ENCODE measurements at places on chromosomes 4 and X. TPM values are rescaled to one million over a fixed set of nuclear protein-coding genes. Genes with fewer than 3 reads are reported as not detected.
A peak's percentile ranks its signal among the peaks of the same experiment; 100 is the strongest.

Gene YIPF7
- total RNA-seq, result not detected

Gene SPP1
- 16.0 TPM for total RNA-seq

Gene INTU
- 10.9 TPM for total RNA-seq

DNA sequence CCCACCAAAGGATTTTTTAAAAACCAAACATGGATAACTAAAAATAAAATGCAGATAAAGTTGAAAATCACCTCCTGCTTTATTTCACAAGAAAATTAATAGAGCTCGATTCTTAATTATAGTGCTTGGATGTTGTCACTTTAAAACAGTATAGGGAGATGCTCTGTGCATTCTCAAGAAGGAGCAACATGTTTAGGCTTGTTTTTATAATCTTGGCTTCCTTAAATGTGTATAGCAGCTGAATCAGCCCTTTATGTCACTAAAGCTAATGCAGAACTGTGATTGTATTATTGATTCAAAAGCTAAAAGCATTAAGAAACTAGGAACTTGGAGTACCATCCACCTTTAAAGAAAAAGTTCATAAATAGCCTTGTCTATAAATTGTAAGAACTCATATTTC lies 12.9 kb downstream of the UTP3 start:
- H3K36me3 ChIP-seq, result no peaks in the 10 kb centered on the region
- no peak for DNase-seq
- H3K4me3 ChIP-seq, result no peak overlapping the region
- peaks cover 17% of the 10 kb centered on the region for H3K4me1 ChIP-seq
- H3K27me3 ChIP-seq, result no peaks in the 10 kb centered on the region
- no peak overlapping the region for H3K27ac ChIP-seq

DNA sequence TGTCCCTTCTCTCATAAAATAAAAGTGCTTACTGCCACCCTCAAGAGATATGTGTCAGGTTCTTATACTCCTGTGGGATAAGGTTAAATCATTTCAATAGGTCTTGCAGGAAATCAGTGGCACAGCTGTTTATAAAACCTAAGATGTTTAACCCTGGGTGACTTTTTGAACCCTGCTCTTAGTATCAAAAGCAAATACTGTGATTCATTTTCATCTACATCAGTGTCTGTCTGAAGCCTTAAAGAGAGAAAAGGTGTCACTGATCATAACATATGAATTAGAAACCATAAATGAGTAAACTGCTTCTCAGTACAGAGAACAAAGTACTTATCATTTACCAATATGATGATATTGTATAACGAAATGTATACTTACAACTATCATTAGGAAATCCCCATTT lies 59.0 kb downstream of the CCSER1 start:
- no peak for DNase-seq
- no peak overlapping the region for H3K27ac ChIP-seq
- no peak overlapping the region for H3K4me3 ChIP-seq
- peaks cover 4% of the 10 kb centered on the region for H3K27me3 ChIP-seq

DNA sequence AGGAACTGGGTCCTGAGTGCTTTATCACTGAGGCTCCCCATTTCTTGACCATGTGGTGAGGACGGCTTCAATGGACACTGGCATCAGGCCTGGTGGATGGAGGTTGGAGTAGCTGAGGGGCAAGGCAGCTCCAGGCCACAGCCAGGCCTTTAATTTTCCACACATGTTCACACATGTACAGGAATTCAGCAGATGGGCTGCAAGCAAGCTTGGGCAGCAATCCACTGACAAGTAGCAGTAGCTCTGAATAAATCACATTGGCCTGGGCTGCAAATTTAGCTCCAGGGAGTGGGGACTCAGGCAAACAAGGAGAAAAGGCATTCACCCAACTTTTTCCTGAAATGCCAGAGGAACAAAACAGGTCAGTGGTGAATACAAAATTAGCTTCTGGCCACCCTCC lies 107.8 kb upstream of the SCML1 start:
- peaks cover 49% of the 10 kb centered on the region for H3K4me1 ChIP-seq
- no peaks in the 10 kb centered on the region for H3K36me3 ChIP-seq
- H3K27ac ChIP-seq, result no peak overlapping the region

DNA sequence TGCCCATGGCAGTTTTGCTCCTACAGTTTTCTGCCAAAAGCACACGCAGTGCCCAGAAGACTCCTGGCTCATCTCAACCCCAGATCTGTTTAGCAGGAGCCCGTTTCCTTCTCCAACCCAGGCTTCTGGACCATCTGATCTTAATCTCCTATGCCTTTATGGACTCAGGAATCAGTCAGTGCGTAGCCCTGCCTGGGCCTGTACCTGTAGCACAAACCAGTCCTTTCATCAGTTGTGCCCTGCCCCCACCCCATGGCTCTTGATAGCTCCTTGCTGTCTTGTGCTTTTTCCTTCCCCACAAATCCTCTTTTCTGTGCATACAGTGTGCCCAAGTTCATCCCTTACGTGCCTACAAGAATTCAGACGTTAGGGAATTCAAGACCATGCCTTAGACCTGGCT lies 1.5 kb downstream of the ZNF718 start:
- H3K27ac ChIP-seq, result peak overlapping the region; percentile 99
- no peak for DNase-seq
- peak overlapping the region; percentile 98 for H3K4me3 ChIP-seq
- H3K4me1 ChIP-seq, result peaks cover 11% of the 10 kb centered on the region

DNA sequence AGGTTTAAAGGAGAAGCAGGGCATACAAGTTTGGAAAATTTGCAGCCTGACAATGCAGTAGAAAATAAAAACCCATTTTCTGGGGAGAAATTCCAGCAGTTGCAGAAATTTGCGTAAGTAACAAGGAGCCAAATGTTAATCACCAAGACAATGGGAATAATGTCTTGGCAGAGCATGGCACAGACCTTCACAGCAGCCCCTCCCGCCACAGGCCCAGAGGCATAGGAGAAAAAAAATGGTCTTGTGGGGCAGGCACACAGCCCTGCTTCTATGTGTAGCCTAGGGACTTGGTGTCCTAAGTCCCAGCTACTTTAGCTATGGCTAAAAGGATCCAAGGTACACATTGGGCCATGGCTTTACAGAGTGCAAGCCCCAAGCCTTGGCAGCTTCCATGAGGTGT lies 65.7 kb downstream of the SPOCK3 start:
- no peak overlapping the region for H3K4me3 ChIP-seq
- no peak overlapping the region for H3K27ac ChIP-seq
- peaks cover 8% of the 10 kb centered on the region for H3K27me3 ChIP-seq
- H3K36me3 ChIP-seq, result no peaks in the 10 kb centered on the region
- DNase-seq, result no peak

- H3K27me3 ChIP-seq, result no peaks in the 10 kb centered on the region
- peak overlapping the region; percentile 65 for H3K4me3 ChIP-seq
- no peaks in the 10 kb centered on the region for H3K36me3 ChIP-seq
- peak; percentile 86 for DNase-seq
Observed at GRCh38 chrX:40174001-40174853, 76.5 kb upstream of the BCOR start.

Measured in chondrocyte (in vitro differentiated cells).